ENCODE measurements at places on chromosomes 16 and 17.

DNA sequence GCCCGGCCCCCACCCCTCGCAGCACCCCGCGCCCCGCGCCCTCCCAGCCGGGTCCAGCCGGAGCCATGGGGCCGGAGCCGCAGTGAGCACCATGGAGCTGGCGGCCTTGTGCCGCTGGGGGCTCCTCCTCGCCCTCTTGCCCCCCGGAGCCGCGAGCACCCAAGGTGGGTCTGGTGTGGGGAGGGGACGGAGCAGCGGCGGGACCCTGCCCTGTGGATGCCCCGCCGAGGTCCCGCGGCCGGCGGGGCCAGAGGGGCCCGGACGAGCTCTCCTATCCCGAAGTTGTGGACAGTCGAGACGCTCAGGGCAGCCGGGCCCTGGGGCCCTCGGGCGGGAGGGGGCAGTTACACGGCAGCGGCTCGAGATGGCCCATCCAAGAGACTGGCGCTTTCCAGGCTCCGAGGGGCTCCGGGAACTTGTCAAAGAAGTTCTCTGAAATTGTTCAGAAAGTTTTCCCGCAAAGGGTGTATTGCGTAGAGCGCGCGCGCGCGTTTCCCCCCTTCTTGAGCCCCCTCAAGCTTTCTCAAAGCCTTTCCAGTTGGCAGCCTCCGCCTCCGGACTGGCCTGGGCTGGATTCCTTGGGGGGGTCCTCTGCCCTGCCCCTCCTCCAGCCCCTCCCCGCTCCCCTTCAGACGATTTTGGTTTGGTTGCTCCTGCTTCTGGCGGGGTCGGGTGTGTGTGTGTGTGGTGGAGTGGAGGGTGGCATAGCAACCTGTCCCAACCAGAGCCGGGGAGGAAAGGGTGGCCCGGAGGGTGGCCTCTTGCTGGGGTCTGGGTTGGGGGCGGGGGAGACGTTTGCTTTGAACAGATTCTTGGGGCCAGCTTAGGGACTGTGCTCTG is 504 bp downstream of the ERBB2 start:
- DNase-seq, result peak; percentile 84

GRCh38 chr16:87674419-87674818 is 72.1 kb downstream of the JPH3 start:
- no peak for DNase-seq

- peak; percentile 57 for DNase-seq
These were observed 254.5 kb upstream of the CACNG5 start for GRCh38 chr17:66580184-66580955.

DNA sequence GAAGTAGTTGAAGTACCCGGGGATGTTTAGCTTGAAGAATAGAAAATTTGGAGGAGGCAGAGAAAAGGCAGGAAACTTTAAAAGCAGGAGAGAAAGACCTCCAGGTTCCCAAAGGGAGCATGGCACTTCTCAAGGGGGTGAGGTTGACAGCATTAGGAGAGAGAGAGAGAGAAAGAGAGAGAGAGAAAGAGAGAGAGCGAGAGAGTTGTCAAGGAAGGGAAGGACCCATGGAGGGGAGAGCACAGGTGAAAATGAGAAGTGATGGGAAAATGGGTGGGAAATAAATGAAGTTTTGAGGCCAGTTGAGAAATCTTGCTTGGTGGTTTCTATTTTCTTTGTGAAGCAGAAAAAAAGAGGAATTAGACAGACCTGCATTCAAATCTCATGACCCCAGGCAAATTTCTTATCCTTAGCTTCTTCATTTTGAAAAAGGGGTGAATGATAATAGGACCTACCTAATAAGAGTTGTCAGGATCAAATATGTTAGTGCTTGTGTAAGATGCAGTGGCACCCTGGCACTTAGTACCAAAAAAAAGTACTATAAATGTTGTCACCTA is 24.0 kb downstream of the PRKCB start:
- no peak for DNase-seq
